Fibroblast of the aortic adventitia (primary cell): ENCODE measurements at places on chromosomes 12 and 14. TPM values are rescaled to one million over a fixed set of nuclear protein-coding genes. Genes with fewer than 3 reads are reported as not detected.

SLC24A4 gene
- 0.08 TPM in 1 of 2 replicates, not detected in the other for total RNA-seq

NKX2-1 gene
- total RNA-seq = not detected in 2 replicates

CDK4 gene
- 208 and 588 TPM in 2 replicates for total RNA-seq

TSPAN19 gene
- 1.7 TPM in 1 of 2 replicates, not detected in the other for total RNA-seq
